ENCODE measurements at places on chromosomes 2 and 18.

GRCh38 chr2:20179755-20180594 lies 45.0 kb downstream of the SDC1 start:
- DNase-seq, result no peak

- DNase-seq, result no peak
Observed at GRCh38 chr2:116809109-116809508, 1005.4 kb upstream of the DDX18 start.

DNA sequence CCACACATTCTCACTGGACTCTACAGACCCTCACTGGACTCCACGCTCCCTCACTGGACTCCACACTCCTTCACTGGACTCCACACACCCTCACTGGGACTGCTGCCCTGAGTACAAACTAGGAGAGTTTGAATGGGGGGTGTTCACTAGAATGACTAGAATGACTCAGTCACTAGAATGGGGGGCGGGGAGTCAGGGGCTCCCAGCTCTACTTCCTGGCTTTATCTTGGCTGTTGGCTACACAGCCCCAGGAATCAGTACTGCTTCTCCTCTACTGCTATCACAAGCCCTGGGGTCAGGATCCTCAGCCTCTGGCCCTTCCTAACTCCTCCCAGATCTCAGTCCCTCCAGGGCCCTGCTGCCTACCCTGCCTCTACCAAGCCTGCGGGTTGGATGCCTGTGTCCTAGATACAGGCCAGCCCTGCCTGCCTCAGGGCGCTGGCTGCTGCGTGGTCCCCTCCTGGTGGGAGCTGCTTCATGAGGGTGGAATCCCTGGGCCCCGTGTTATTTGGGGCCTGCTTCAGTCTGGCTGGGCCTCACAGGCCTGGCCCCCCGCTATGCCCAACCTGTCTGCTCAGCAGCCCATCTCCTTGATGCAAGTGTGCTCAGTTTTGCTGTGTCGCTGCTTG lies 7.8 kb downstream of the PTMA start:
- peak; percentile 27 for DNase-seq

DNA sequence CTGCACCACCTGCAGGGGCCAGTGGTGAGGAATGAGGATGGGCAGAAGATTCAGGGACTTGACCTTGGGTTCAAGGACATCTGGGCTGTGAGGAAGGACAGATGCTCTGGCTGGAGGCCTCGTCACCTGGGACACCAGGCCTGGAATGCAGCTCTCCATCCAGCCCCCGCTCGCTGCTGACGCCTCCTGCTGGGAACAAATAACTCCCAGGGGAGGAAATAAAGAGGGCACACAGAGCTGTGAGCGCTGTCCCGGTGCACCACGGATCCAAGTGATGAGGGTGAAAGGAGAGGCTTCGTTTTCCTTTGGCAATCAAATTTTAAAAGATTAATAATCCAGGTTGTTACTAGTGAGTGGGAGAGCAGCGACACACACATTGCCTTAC lies 368.0 kb upstream of the MYT1L start:
- no peak for DNase-seq

DNA sequence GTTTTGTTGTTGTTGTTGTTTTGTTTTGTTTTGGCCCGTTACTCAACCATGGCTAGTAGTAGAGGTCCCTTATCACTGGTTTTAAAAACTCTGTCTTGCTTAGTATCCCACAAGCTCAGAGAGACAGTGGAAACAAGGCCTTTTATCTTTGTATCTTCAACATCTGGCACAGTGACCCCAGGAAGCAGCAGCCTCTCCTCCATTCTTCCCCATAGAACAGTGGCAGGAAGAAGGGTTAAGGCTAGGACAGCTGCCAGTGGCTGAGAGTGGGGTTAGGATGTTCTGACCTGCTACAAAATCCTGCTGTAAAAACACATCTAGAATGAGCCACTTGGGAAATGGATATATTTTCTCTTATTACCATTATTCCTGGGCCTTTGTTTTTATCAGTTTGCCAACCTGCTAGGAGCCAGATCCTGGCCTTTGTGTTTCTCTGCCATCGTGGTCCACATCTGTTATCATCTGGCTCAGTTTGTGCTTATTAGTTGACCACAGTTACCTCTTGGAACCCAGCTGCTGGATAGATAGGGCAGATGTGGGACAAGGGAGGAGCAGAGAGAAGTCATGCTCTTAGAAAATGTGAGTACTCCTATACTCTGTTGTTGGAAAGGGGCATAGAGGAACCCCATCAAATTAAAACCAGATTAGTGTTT lies 246.8 kb downstream of the AGPS start:
- no peak for DNase-seq

- no peak for DNase-seq
Observed at GRCh38 chr2:65031341-65032018, 24.7 kb upstream of the CEP68 start.

- DNase-seq, result no peak
Observed at GRCh38 chr2:224180810-224181209, 141.7 kb upstream of the SERPINE2 start.

- no peak for DNase-seq
Observed at GRCh38 chr2:36650031-36650829, 46.3 kb upstream of the VIT start.

DNA sequence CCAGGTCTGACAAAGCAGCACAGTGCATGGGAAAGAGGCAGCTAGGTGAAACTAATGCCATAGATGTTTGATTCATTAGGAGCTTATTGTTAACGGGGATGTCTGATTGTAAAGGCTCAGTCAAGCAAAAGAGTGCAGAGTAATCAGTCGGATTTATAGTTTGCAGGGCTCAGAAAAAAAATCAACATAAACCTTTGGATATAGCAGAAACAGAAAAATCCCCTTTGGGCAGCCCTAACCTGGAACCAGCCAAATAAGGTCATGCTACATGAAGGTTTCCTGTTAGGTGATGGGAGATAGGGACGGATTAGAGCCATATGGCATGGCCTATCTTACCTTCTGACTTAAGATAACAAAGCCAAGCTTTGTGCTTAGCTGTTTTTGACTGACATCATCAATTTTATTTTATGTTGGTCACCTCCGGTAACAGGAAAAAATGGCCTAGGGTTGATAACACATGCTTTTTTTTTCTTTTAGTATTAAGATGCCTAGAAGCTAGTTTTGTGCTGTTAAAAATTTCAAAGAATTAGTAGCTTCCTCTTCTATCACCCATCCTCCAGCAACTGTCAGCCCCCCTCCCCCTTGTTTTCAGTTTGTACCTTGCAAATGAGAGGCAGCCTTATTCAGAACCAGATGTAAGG lies 60.7 kb upstream of the ZEB2 start:
- DNase-seq, result no peak

DNA sequence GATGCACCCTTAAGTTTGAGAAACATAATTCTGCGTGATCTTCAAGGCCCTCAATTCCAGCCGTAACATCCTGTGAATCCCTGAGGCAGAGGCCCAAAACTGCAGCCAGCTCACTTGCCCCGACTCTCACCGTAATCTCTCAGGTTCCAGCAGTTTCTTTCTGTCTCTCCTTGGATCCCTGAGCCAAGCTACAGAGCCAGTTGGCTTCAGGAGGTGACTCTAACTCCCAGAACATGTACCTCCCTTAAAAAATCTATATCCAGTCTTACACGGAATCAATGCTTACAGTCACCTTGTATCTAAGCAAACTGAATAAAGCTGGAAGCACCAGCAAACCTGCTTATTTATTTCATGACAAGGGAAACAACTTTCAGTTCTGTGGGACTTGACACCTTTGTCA lies 300.4 kb downstream of the SETBP1 start:
- DNase-seq, result no peak

- no peak for DNase-seq
Observed at GRCh38 chr2:121816797-121817196, 61.3 kb downstream of the TSN start.

- DNase-seq, result no peak
Observed at GRCh38 chr2:141137122-141137693, 993.6 kb downstream of the LRP1B start.

DNA sequence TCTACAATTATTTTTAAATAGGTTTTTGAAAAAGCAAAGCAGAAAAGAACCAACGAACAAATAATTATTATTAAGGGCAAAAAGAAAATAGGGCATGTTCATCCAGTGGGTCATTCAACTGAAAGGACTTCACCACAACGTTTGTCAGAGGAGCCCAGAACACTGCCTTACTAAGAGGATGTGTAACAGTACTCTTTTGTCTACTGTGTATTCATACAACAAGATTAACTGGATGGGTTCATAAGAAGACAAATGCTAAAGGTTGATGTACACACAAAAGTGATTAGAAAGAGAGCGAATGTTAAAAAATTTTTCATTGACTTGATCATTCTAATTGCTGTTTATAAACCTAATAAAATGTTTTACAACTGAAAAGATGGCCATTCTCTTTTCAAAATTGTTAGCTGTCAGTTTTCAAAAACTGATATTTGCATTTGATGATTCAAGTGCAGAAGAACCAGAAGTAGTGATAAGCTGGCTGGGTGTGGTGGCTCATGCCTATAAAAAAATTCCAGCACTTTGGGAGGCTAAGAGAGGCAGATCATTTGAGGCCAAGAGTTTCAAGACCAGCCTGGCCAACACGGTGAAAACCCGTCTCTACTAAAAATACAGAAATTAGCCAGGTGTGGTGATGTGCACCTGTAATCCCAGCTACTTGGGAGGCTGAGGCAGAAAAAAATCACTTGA lies 33.1 kb downstream of the MGAT4A start:
- no peak for DNase-seq

- no peak for DNase-seq
Observed at GRCh38 chr2:30224151-30224550, 7.2 kb upstream of the LBH start.

GRCh38 chr18:36299015-36299414 lies 1.5 kb downstream of the FHOD3 start:
- no peak for DNase-seq

DNA sequence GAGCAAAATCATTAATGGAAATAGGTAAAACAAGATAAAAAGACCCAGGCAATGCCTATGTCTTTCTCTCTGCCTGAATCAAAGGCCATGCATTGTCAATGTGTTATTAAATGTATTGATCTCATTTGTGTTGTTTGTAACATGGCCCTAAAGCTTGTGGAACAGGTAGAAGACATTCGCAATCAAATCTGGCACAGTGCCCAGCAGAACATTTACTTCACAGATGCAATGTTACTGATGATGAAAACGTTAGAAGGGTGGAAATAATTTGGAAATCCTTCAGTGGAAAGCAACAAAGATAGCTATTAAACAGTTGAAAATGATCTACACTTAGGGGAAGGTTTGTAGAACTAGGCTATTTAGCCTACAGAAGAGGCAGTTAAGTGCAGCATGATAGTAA lies 368.2 kb downstream of the EPHA4 start:
- no peak for DNase-seq

- DNase-seq, result no peak
Observed at GRCh38 chr2:42830922-42831574, 38.7 kb upstream of the HAAO start.

DNA sequence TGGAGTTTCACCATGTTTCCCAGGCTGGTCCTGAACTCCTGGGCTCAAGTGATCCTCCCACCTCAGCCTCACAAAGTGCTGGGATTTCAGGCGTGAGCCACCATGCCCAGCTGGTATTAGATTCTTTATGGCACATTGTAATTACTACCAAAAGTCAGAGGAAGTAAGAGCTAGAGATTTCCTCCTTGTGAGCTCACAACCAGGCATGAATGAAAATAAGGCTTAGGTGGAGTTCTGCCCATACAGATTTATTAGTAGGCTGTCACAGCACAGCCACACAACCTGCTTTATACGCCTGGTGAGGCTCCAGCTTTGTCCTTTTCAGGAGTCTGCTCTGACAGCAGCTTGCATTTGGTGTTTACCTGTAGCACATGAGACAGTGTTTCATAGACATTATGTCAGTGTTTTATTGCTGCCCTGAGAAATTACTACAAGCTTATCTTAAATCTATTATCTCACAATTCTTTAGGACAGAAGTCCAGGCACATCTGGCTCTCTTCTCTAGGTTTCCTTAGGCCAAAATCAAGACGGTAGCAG lies 156.6 kb downstream of the TANC1 start:
- no peak for DNase-seq

- no peak for DNase-seq
Observed at GRCh38 chr2:100390001-100390940, 27.2 kb downstream of the CHST10 start.

GRCh38 chr2:142871396-142871795 lies 6.1 kb upstream of the KYNU start:
- no peak for DNase-seq

DNA sequence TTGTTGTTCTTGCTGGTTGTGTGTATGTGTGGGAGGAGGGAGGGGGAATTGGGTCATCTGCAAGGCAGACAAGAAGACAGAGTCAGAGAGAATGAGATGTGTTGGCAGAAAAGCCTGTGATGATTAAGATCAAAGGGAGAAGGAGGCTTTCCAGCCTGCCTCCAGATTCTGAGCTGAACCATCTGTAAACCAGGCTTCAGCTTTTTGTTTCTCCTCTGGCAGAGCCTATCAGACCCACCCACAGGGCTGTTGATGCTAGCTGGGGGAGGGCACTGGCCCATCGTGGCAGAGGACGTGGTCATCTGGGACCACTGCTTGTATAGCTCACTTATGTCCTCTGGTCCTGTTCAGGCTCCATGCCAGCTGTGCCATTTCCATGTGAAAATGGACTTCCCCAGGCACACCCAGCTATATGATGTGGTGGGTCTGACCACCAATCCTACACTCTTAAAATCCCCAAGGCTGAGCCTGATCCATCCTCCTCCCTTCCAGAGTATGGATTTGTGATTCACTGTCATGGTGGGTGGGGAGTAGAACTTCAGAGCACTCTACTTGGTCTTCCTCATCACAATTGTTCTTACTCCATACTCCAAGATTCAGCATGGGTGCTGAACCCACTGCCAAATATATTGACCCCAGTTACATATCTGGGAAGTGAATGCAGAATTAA lies 27.8 kb upstream of the COL6A3 start:
- DNase-seq, result no peak

DNA sequence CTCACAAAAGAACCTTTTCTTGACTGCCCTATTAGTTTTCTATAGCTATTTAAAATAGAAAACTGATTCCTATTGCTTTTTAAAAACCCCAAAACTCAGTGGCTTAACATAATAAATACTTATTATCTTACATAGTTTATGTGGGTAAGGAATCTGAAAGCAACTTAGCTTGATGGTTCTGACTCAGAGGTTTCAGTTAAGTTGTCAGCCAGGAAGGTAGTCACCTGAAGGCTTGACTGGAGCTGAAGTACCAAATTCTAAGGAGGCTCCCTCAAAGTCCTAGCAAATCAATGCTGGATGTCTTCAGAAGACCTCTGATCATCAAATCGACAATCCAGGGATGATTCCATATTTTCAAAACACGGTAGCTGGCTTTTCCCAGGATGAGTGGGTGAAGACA lies 546.6 kb upstream of the CDH2 start:
- no peak for DNase-seq

DNA sequence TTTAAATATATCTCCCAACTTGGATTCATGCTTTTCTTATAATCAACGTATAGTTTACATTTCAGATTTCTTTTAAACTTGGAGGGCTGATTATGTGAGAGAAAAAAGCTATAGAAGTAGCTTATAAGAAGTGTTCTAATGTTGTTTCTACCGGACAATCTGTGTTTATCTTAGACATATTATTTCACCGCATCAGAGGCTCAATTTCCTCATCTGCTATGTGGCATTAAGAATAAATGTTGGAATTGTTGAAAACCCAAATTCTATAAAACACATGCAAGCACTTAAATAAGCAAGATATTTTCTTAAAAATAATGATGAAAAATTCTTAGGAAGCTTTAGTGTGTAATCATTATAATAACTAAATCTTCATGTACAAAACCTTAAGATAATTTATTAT lies 407.9 kb downstream of the HRH4 start:
- no peak for DNase-seq

Measured in activated B cell treated with CpG ODN at 0.5 μM for 24 hours (primary cell).